IMR-90 (cell line): ENCODE measurements at places on chromosomes 12 and 14. TPM values are rescaled to one million over a fixed set of nuclear protein-coding genes. Genes with fewer than 3 reads are reported as not detected.

NRL gene
- total RNA-seq: 0.18 and 0.28 TPM in 2 replicates

TMEM30B gene
- total RNA-seq: under 0.01 TPM in 1 of 2 replicates, not detected in the other

DNA sequence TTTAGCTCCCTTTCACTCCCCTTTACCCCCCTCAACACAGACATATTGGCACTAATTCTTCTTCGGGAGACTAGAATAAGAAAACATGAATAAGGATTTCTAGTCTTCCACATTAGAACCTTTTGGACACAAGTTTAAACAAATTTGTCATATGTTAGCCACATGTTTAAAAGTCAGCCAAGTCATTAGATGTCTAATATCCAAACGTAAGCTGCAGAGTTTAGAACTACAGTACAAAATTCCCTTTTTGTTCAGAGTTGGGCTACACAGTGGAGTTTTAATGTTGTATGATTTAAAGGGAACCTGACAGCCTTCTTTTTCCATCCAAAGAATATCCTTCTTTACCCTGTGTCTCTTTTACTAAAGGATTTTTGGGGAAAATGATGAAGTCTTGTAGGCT lies 79.8 kb downstream of the PDE6H start:
- DNase-seq: no peak

- DNase-seq: no peak
These were observed 17.6 kb upstream of the SLC16A7 start for GRCh38 chr12:59578254-59578653.

- peak; percentile 42 for DNase-seq
These were observed 241.4 kb upstream of the PDZRN4 start for GRCh38 chr12:40946612-40947194.

NID2 gene
- 101 and 102 TPM in 2 replicates for total RNA-seq

METAP2 gene
- total RNA-seq: 72.9 and 108 TPM in 2 replicates

- DNase-seq: no peak
These were observed 220.3 kb upstream of the RTL1 start for GRCh38 chr14:101123618-101124510.

GRCh38 chr14:95817271-95817670 lies 59.4 kb upstream of the TUNAR start:
- DNase-seq: no peak

DNA sequence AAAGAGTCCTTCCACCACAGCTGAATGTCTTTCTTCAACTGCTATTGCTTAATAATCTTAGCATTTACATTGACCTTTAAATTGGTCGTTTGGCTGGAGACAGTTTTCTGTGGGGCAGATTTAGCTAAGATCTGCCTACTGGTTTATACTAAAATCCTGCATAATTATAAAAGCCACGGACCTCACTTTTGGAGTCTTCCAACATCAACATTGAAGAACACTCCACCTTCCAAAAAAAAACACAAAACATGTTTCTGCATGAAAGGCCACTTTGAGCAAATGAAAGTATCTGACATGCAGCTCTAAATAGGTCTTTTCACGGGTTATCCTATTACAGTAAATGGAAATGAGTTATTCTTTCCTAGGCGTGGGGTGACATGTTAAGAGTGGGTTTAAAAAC lies 57.0 kb upstream of the KRR1 start:
- DNase-seq: peak; percentile 26

DNA sequence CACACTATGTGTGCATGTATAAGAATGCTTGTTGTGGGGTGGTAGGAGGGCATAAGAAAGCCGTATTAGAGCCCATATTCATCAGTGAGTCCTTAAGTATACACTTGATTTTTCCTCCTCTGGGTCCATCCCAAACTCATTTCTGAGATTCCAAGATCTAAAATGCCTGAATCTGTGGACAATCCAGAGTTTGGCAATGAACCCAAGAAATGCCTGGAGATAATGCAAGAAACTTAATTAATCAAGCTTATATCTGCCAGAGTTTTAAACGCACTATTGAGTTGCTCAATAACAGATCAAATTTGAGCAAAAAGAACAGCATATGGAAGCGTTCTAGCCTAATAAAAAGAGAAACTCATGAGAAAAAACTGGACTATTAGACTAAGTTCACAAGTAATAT lies 143.4 kb upstream of the NAV3 start:
- DNase-seq: no peak
